ENCODE measurements at places on chromosomes 12 and 14. TPM values are rescaled to one million over a fixed set of nuclear protein-coding genes. Genes with fewer than 3 reads are reported as not detected.

Gene PTGDR
- 0.54 TPM for polyA plus RNA-seq

Gene GPX2
- polyA plus RNA-seq, result 1.9 TPM

Gene EML1
- polyA plus RNA-seq, result 18.1 TPM

Gene BMAL2
- 2.7 TPM for polyA plus RNA-seq

Gene REC8
- 58.8 TPM for polyA plus RNA-seq

Gene STYK1
- 0.26 TPM for polyA plus RNA-seq

Gene TSPAN8
- polyA plus RNA-seq, result 6.2 TPM

Gene KCNH3
- polyA plus RNA-seq, result 4.5 TPM

Gene VRTN
- polyA plus RNA-seq, result 3.5 TPM

Gene AKAP3
- polyA plus RNA-seq, result 251 TPM

Gene ADGRD1
- polyA plus RNA-seq, result 27.2 TPM

Gene C12orf50
- 47.0 TPM for polyA plus RNA-seq

All from testis (tissue), 5 donors.